ENCODE measurements at places on chromosomes 3 and 15. TPM values are rescaled to one million over a fixed set of nuclear protein-coding genes. Genes with fewer than 3 reads are reported as not detected.

ACAP2 gene
- 43.0 TPM for total RNA-seq

HRG gene
- 0.42 TPM for total RNA-seq

P3H2 gene
- 0.76 TPM for total RNA-seq

TTBK2 gene
- 10.6 TPM for total RNA-seq

PFKFB4 gene
- total RNA-seq = 20.3 TPM

COLQ gene
- 1.9 TPM for total RNA-seq

RTP4 gene
- not detected for total RNA-seq

DPPA2 gene
- not detected for total RNA-seq

RYR3 gene
- total RNA-seq = not detected

CPLX3 gene
- not detected for total RNA-seq

LOXL1 gene
- 14.9 TPM for total RNA-seq

ALDH1A3 gene
- total RNA-seq = 248 TPM

CASR gene
- total RNA-seq = not detected

TGM5 gene
- not detected for total RNA-seq

FBXL2 gene
- total RNA-seq = 12.8 TPM

SLC22A13 gene
- 0.47 TPM for total RNA-seq
